ENCODE measurements at places on chromosomes 1 and 21.

DNA sequence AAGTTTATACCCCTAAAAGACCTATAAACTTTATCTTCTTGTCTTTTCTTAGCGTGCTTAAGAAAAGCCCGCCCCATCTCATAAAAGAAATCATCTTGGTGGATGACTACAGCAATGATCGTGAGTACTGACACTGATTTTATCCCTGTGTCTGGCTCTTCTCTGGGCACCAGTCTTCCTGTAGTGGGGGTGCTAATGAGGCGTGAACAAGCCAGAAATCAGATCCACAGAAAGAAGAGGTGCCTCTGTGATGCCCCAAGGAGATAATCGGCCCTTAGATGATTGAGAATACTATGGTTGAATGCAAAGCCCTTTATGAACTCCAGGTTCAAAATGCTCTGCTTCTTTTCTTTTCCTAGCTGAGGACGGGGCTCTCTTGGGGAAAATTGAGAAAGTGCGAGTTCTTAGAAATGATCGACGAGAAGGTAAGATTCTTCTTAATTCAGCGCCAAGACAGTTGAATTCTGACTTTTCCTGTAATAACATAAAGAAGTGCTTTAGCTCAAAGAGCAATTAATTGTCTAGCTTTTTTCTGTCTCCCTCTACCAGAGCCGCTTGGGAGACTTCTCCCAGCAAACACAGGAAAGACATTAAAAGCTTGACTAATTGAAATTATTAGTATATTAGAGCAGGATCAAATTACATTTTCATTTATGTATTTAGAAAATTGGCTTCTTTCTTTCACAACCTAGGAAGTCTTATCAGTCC is 169.4 kb downstream of the GALNT2 start:
- DNase-seq: no peak

DNA sequence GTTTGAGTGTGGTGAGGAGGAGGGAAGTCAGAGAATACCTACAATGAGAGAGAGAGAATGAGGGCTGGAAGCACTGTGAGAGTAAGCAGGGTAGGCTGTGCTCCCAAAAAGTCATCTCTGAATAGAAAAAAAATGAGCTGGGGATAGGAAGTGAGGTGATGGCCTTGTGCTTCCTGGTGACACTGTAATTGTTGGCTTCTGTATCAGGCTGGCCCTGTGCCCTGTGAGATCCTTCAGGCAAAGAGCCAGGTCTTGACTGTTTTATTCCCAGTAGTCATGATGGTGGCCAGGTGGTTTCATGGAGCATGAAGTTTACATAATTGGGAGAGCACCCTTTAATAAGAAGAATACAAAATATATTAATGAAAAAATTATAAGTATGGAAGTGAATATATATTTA is 20.4 kb upstream of the SPATA6 start:
- DNase-seq: no peak

DNA sequence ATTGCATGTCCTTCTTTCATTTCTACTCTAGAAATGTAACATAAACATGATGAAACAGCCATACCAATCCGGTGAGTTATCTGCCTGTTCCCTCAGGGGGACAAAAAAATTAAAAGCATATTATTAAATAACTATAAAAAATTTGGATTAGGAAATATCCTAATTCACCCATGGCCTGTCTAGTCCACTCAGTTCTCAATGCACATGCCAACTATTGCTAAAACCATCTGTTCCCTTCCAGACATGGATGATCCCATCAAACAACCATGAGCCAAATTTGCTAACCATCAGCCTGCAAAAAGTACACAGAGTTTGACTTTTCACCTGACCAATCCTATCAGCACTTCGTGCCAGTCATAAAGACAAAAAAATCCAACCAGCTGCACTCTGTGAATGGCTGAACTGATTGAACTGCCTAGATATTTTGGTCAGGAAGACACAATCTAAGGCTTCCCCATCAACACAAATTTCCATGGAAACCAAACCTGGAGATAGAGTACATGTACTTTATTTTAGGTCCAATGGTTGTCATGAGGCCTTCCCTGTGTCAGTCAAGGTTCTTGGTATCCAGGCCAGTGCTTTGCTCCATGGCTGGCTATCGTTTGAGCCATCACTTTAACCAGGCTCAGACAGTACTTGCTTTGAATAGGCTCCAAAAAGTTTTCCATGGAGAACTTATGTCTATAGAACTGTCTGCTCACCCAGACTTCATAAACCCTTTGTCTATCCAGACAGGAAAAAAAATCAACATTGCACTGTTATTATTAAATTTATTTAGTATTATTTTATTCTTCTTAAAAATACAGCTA is 570.8 kb downstream of the LTN1 start:
- no peak for DNase-seq

GRCh38 chr1:19628879-19629278 is 15.2 kb upstream of the NBL1 start:
- peak; percentile 15 for DNase-seq

- no peak for DNase-seq
Measured at GRCh38 chr21:37075214-37075770, 2.2 kb downstream of the TTC3 start.

- peak; percentile 30 for DNase-seq
Measured at GRCh38 chr1:21547876-21548275, 38.7 kb downstream of the ALPL start.

DNA sequence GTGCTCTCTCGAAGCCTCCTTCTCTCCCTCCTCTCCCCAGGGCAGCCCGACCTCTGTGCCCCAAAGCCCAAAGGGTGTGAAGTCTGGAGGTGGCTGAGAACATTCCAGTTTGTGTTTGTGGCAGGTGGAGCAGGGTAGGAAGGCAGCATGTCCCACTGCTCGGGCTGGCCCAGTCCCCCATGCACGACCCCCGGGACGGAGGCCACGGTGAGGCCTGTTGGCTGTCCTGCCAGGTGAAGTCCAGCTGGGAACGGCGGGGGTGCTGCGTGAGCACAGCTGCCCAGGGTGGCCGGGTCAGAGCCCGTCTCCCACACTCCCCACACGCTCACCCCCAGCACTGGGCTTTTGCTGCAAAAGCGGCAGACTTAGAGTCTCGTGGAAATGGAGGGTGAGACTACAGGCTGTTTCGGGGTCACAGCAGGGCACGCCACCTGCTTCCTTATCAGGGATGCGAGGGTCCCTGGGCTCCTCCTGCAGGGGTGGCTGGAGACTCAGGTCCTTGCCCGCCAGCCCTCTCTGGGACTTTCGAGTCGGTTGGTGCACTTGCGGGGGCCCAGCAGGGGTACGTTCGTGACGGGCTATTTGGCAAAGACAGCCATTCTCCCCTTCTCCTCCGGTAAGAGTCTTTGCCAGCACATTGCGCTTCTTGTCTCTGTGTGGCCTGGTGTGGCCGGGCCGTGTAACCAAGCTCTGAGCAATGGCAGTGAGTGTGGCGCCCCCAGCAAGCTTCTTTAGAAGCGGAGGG is 40.3 kb downstream of the MORN1 start:
- DNase-seq: no peak

DNA sequence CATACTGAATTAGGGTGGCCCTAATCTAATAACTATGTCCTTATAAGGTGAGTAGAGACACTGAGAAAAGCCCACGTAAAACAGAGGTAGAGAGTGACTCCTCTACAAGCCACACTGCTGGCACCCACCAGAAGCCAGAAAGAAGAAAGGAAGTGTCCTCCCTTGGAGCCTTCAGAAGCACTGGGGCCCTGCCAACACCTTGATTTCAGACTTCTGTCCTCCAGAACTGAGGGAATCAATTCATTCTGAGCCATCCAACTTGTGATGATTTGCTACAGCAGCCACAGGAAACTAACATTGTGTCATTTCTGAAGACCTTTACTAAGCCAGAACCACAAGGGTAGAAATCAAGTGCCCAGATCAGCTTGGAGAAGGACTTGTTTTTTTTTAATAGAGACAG is 15.0 kb downstream of the GNB1 start:
- DNase-seq: no peak

DNA sequence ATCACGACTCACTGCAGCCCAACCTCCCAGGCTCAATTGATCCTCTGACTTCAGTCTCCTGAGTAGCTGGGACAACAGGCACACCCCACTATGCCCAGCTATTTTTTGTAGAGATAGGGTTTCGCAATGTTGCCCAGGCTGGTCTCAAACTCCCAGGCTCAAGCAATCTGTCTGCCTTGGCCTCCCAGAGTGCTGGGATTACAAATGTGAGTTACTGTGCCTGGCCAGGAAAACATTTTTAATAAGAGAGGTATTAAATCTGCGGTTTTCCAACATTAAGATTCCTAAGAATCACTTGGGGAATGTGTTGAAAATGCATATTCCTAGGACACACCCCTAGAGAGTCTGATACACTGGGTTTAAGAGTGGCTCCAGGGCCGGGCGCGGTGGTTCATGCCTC is 8.7 kb downstream of the CSF1 start:
- DNase-seq: no peak

DNA sequence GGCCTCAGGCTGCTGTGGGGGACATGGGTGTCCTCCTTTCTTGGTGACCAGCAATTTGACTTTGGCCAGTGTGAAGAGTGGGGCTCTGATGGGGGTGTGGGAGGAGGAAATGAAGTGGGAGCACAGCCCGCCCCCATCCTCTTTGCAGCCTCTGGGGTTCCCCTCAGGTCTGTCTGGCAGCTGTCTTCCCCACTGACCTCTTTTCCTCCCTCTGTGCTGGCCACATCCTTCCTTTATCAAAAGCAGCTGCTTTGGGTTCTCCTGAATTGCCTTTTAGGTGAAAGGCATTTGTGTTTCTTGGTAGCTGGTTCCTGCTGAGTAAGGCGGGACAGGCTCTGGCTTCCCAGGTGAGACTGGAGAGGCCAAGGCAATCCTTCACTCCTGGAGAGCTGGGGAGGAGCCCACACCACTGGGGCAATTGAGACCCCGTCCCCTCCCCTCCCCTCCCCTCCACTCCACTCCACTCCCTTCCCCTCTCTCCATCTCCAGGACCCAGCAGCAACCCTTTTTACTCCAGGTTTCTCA is 24.9 kb downstream of the PCAT6 start:
- no peak for DNase-seq

- no peak for DNase-seq
Measured at GRCh38 chr1:168518201-168518689, 25.6 kb downstream of the XCL2 start.

- no peak for DNase-seq
Measured at GRCh38 chr1:158810311-158810710, 20.8 kb upstream of the MNDA start.

DNA sequence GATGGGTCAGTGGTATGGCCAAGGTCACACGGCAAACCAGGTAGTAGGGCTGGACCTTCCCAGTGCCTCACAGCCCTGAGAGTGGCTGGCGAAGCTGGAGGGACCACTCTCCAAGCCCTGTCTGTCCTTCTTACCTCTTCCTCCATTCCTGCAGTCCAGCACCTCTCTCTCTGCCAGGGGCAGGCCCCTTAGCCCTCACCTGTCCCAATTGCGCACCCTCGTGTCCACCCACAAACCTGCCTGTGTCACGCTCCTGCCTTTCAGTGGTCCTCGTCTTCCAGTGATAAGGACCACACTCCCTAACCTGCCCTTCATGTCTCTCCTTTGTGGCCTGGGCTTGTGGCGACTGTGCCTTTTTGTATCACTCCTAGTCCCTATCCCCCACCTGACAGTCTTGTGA is 3.4 kb downstream of the PODN start:
- no peak for DNase-seq

DNA sequence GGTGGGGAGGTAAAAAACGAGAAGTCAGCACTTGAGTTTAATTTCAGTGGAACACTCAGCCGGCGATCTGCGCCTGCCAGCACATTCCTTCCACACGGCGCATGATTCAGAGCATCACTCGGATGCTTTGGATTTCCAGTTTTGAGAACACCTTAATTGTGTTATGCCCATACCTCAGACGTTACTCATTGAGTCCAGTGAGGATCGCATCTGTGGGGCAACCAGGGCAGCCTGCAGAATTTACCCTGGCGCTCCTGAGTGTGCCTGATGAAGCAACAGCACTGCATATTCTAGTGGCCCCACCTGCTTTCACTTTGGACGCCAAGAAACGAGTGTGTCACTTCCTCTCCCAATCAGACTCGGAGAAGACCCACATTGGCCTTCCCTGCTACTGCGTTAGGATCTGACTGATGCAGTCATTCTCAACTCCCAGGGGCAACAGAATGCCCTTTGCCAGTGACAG is 19.9 kb downstream of the FAM89A start:
- DNase-seq: no peak

Measured in substantia nigra (tissue), 51 donors.